ENCODE measurements at places on chromosomes 12 and 14.

DNA sequence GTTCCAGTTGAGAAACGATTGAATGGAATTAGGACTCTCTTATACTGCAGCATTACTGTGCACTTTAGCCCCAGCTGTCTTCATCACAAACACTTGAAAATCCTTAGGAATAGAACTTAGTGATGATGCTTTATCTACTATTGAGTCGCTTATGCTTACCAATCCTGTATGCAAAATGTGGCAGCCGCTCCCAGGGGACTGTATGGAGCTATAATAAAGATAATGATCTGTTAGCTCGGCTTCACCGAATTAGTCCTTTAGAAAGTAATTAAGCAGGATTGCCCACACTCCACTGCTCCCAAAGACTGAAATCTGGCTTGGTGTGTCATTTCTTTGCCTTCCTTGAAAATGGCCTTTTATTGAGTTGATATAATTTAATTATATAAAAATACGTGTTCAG lies 10.6 kb downstream of the EML1 start:
- no peak for DNase-seq

- DNase-seq: no peak
These were observed 9.6 kb upstream of the IFI27L2 start for GRCh38 chr14:94139006-94139405.

GRCh38 chr12:9329019-9329418 lies 120.8 kb upstream of the PZP start:
- DNase-seq: no peak

GRCh38 chr14:32513571-32514009 lies 184.5 kb downstream of the AKAP6 start:
- no peak for DNase-seq
